GM23338 (cell line): ENCODE measurements at places on chromosomes 6 and 20. TPM values are rescaled to one million over a fixed set of nuclear protein-coding genes. Genes with fewer than 3 reads are reported as not detected.

- H3K27ac ChIP-seq = no peak overlapping the region
- no peaks in the 10 kb centered on the region for H3K27me3 ChIP-seq
- H3K4me3 ChIP-seq = no peak overlapping the region
Observed at GRCh38 chr6:146968041-146968760, 236.0 kb upstream of the STXBP5 start.

DNA sequence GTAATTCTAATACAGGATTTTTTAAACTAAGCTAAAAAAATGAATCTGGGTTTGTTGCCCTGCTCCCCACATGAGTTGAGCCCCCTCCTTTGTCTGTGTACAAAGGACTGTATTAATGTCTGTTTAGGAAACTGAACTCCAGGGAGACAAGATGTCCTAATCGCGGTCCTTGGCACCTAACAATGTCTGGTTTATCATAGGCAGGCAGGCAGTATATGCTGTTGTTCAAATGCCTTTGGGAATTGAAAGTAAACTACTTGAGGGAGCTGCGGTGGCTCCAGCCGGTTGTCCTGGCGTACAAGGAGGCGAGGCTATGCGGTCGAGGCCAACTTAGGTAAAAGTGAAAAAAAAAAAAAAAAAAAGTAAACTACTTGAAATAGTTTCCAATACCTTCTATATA lies 98.5 kb downstream of the TULP4 start:
- no peaks in the 10 kb centered on the region for H3K36me3 ChIP-seq
- no peaks in the 10 kb centered on the region for H3K27me3 ChIP-seq
- no peaks in the 10 kb centered on the region for H3K4me1 ChIP-seq
- no peak overlapping the region for H3K27ac ChIP-seq

- no peaks in the 10 kb centered on the region for H3K27me3 ChIP-seq
Observed at GRCh38 chr6:45991189-45991588, 24.5 kb downstream of the CLIC5 start.

- no peak overlapping the region for H3K4me3 ChIP-seq
- no peaks in the 10 kb centered on the region for H3K27me3 ChIP-seq
- no peak overlapping the region for H3K27ac ChIP-seq
- H3K36me3 ChIP-seq = no peaks in the 10 kb centered on the region
Observed at GRCh38 chr6:121603486-121603885, 168.0 kb downstream of the GJA1 start.

DNA sequence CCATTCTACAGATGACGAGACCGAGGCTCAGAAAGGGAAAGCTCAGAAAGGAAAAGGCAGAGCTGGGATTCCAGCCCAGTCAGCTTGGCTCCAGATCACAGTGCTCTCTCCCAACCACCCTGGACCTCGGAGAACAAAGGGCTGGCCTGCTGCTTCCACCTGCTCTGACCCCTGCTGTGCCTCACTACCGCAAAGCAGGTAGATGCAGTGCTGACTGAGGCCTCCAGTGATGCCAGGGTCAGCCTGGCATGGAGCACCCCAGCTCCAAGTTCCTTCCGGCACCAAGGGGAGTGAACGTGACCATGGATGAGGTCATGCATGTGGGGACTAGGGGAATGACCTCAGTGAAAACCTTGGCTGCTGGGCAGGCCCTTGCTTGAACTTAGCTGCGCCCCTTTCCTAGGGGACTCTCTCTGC lies 20.7 kb upstream of the TLDC2 start:
- no peak for DNase-seq
- H3K27ac ChIP-seq = no peak overlapping the region
- 0 out of 2 replicates have a peak, but pooled peaks cover 3% of the 10 kb centered on the region for H3K36me3 ChIP-seq
- no peak overlapping the region for H3K4me3 ChIP-seq
- H3K4me1 ChIP-seq = no peaks in the 10 kb centered on the region

DNA sequence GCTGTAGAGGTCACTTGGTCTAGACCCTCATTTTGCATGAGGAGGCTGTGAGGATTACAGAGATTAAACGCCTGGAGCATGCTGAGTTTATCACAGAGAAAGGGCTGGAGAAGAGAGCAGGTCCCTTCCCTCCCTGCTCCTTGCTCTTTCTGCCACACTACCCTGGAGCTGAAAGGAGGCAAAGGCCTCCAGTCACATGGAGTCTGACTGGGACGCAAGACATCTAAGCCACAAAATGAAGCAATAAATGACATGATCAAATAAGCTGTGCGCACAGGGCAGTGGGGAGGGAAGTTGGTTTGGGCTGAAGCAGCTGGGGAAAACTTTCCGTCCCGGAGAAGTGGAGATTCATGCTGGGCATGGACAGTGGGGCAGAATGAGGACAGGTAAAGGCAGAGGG lies 33.3 kb downstream of the ATXN1 start:
- no peaks in the 10 kb centered on the region for H3K27me3 ChIP-seq
- H3K27ac ChIP-seq = no peak overlapping the region
- no peak for DNase-seq
- H3K4me3 ChIP-seq = no peak overlapping the region
- H3K4me1 ChIP-seq = peaks cover 1% of the 10 kb centered on the region; the same call in 1 of the 2 replicates

GRCh38 chr20:61352346-61353260 lies 100.5 kb downstream of the CDH4 start:
- H3K27me3 ChIP-seq = peaks cover 9% of the 10 kb centered on the region; the same call in 1 of the 2 replicates
- H3K27ac ChIP-seq = no peak overlapping the region
- peaks cover 22% of the 10 kb centered on the region for H3K4me1 ChIP-seq
- H3K4me3 ChIP-seq = peak overlapping the region; percentile 36

DNA sequence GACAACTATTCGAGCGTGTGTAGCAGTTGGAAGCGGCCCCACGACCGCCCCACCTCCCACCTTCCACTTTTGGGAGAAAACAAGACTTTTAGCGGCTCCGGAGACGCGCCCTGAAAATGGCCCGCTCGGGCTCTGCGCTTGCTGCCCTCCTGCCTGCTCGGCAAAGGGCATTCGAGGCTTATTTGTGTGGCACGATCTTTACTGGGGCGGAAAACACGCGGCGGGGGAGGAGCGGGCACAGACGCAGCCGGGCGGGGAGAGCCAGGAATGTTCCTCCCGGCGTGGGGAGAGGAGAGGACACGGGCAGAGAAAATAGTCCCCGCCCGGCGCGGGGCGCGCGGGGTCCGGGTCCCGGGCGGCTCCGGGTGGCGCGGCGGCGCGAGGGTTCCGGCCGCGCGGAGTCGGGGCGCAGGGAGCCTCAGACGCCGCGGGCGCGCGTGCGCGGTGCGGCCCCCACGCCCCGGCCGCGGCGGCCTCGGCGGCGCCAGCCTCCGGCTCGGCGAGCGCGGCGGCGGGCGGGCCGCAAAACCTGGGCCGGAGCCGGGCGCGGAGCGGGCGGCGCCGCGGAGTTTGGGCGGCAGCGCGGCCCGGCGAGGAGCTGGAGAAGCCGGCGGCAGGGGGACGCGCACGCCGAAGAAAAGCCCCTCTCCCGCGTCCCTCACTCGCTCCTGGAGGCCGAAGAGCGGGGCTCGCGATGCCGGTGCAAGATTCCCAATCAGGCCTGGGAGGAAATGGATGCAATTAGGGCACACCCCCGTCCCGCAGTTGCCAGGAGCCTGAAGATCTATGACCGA lies 90.0 kb upstream of the ARID1B start:
- H3K36me3 ChIP-seq = no peaks in the 10 kb centered on the region
- peaks cover 14% of the 10 kb centered on the region for H3K4me1 ChIP-seq
- peak overlapping the region; percentile 96 for H3K4me3 ChIP-seq
- peaks cover 9% of the 10 kb centered on the region for H3K27me3 ChIP-seq
- peak overlapping the region; percentile 89 for H3K27ac ChIP-seq
- DNase-seq = peak; percentile 72

- no peaks in the 10 kb centered on the region for H3K27me3 ChIP-seq
- no peak for DNase-seq
- peaks cover 6% of the 10 kb centered on the region; the same call in 1 of the 2 replicates for H3K4me1 ChIP-seq
- no peak overlapping the region for H3K4me3 ChIP-seq
- no peak overlapping the region for H3K27ac ChIP-seq
- no peaks in the 10 kb centered on the region for H3K36me3 ChIP-seq
Observed at GRCh38 chr6:53199156-53199555, 50.5 kb upstream of the GCM1 start.

GRCh38 chr6:114342826-114343781 lies at the start of gene HS3ST5:
HS3ST5 (minus strand) TSS chr6:114343023; CDS start chr6:114062845, 280,178 bp downstream.
- H3K4me1 ChIP-seq = peaks cover 42% of the 10 kb centered on the region
- H3K4me3 ChIP-seq = peak within 1 kb of the TSS; percentile 82
- H3K36me3 ChIP-seq = no peaks in the 10 kb centered on the region
- H3K27me3 ChIP-seq = no peaks in the 10 kb centered on the region
- DNase-seq = peak; percentile 91

DNA sequence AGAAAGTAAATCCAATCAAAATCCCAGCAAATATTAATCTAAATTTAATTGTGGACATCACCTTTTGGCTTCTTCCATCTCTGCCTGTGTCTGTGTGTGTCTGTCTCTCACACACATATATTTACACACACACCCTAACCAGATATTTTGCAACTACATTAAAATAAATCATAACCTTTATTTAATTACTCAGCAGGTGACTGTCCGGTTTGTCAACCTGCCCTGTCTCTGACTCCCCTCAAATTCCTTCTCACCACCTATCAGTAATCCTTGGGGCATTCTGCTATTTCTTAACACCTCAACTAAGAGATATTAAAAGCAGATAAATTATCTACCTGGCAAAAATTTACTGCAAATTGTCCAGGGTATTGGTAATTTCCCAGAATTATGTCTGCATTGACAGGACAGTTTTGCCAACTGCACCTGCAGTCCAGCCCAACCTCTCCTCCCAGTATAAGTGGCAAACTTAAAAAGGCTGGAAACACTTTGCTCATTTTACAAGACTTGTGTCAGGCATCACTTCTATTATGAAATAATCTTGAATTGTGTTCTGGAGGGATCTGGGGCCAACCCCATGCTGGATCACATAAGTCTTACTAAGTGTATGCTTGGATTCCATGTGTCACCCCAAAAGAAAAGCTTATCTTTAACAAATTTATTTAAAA lies 216.1 kb downstream of the GMDS start:
- no peaks in the 10 kb centered on the region for H3K36me3 ChIP-seq
- H3K27me3 ChIP-seq = no peaks in the 10 kb centered on the region
- peaks cover 23% of the 10 kb centered on the region for H3K4me1 ChIP-seq
- DNase-seq = no peak
- H3K27ac ChIP-seq = no peak overlapping the region

DNA sequence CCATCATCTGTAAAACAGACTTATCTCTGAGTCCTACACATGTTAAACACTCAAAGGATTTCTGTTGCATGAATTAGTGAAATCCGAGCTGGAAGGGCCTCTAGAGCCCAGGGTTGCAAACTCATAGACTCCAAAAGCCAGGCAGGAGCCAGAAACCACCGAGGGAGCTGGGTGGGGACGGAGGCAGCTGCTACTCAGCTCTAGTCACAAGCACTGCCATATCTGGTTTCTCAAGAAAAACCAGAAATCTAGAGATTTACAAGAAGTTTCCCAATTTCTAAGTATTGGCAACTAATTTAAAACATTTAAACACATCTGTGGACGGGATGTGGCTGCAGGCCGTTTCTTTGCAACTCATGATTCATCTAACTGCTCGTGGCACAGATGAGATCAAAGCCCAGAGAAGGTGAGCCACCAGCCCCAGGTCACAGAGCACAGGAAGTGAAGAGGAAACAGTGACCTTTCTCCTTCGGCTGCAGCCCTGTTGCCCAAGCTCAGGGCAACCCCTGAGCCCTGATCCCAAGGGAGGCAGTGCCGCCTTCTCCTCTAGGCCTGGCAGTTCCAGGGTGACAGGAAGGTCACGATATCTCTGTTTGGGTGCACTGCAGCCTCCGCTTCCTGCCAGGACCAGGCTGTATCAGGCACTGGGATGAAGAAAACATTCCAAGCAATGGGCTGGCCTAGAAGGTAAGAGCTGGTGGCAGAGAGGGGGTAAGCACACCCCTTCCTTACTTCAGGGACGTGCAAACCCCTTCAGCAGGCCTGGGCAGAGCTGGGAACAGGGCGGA lies 26.4 kb upstream of the PTGIS start:
- no peaks in the 10 kb centered on the region for H3K27me3 ChIP-seq
- no peak for DNase-seq
- H3K36me3 ChIP-seq = no peaks in the 10 kb centered on the region
- H3K27ac ChIP-seq = no peak overlapping the region
- H3K4me1 ChIP-seq = no peaks in the 10 kb centered on the region

DNA sequence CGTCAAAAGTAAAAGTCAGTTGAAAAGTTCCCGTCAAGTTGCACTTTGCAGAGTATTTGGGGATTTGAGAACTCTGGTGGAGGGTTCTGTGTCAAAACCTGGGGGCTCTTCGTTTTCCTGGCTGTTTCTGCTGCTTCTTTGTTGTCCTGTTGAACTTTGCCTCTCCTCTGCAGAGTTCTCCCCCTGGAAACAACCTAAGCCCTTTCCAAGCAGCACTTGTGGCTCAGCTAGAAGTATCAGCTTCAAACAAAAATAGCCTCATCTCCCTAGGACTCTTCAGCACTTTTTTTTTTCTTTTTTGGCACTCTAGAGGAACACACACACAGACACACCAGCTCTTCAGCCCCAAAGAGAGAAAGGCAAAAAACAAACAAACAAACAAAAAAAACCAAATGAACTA lies at the start of gene TRDN:
TRDN (minus strand) TSS at position 169 of the 400 bp plus-strand sequence. CDS start 175 bp downstream, outside the sequence.
- H3K4me3 ChIP-seq = no peak within 1 kb of the TSS
- H3K27ac ChIP-seq = 0 out of 2 replicates have a peak within 1 kb of the TSS, but pooled peaks have one; percentile 5
- peaks cover 5% of the 10 kb centered on the region; the same call in 1 of the 2 replicates for H3K4me1 ChIP-seq
- DNase-seq = peak; percentile 7

- no peaks in the 10 kb centered on the region for H3K36me3 ChIP-seq
- no peak for DNase-seq
- no peak overlapping the region for H3K4me3 ChIP-seq
- no peaks in the 10 kb centered on the region for H3K27me3 ChIP-seq
Observed at GRCh38 chr6:159916752-159917151, 26.0 kb downstream of the MAS1 start.

GRCh38 chr6:14066782-14067406 lies 50.7 kb upstream of the CD83 start:
- peak; percentile 86 for DNase-seq
- no peak overlapping the region for H3K4me3 ChIP-seq

DNA sequence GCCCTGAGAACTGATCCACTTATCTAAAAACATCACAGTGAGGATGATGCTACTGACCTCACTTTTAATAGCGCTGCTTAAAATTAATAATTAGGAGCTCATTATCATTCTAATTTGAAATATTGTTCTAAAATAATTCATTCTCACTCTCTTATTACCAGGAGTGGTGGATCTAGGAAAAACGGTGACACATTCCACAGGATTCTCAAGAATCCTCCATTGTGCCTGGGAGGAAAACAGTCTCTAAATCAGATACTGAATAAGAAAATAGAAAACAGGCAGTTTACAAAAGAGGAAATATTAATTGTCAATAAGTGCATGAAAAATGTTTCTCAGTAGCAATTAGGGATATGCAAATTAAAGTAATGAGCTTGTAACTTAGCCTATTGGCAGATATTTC lies 187.4 kb downstream of the TENT5A start:
- H3K4me3 ChIP-seq = no peak overlapping the region
- no peaks in the 10 kb centered on the region for H3K36me3 ChIP-seq
- peaks cover 14% of the 10 kb centered on the region; the same call in 1 of the 2 replicates for H3K4me1 ChIP-seq
- peak overlapping the region; percentile 18; the same call in 1 of the 2 replicates for H3K27ac ChIP-seq

- no peak for DNase-seq
- no peaks in the 10 kb centered on the region for H3K36me3 ChIP-seq
- H3K27ac ChIP-seq = no peak overlapping the region
Observed at GRCh38 chr6:125267806-125268523, 33.8 kb downstream of the HDDC2 start.

GRCh38 chr6:84804720-84805119 lies 40.3 kb upstream of the TBX18 start:
- H3K4me3 ChIP-seq = no peak overlapping the region
- no peak for DNase-seq
- H3K27ac ChIP-seq = no peak overlapping the region
- no peaks in the 10 kb centered on the region for H3K27me3 ChIP-seq
- no peaks in the 10 kb centered on the region for H3K36me3 ChIP-seq

ISM1 gene
- total RNA-seq = 0.39 and 0.63 TPM in 2 replicates

SLC17A9 gene
- total RNA-seq = 24.2 and 32.0 TPM in 2 replicates

ANKRD6 gene
- 9.2 and 20.4 TPM in 2 replicates for total RNA-seq

CRYBG1 gene
- total RNA-seq = 17.2 and 19.3 TPM in 2 replicates

IDH3B gene
- 126 and 141 TPM in 2 replicates for total RNA-seq

CFAP206 gene
- total RNA-seq = not detected in 2 replicates
